Sciatic nerve (tissue), 2 donors: ENCODE measurements at places on chromosomes 3 and 15.

- no peak for DNase-seq
Measured at GRCh38 chr15:62253294-62253693, 88.2 kb upstream of the C2CD4B start.

GRCh38 chr15:34794590-34795206 lies 651 bp downstream of the ACTC1 start:
- no peak for DNase-seq

GRCh38 chr3:70075101-70075500 lies 75.6 kb downstream of the SAMMSON start:
- no peak for DNase-seq

DNA sequence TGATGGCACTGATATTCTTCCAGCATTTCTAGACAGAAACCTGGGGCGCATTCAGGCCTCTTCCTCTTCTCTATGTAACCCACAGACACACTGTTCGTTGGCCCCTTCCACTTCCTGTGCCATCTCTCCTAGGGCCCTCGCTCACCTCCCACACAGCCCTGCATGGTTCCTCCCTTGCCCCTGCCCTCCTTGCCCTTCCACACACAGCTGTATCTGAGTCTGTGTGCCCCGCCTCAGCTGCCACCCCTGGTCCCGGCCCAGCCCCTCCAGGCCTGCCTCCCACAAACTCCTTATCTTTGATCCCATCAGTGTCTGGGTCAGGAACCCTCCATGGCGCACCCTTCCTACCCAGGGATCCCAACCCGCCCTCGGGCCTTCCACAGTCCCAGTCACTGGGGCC lies 37.9 kb downstream of the RAB6B start:
- no peak for DNase-seq

- DNase-seq: no peak
Measured at GRCh38 chr15:62647843-62648505, 394.6 kb upstream of the TPM1 start.

- no peak for DNase-seq
Measured at GRCh38 chr3:113545594-113545993, 13.2 kb downstream of the SIDT1 start.

- DNase-seq: no peak
Measured at GRCh38 chr3:158531334-158531733, 39.7 kb upstream of the MLF1 start.

- no peak for DNase-seq
Measured at GRCh38 chr3:172557515-172558220, 34.4 kb upstream of the TNFSF10 start.

- no peak for DNase-seq
Measured at GRCh38 chr3:86774082-86774691, 216.8 kb downstream of the VGLL3 start.

GRCh38 chr15:38377636-38378035 lies 76.3 kb upstream of the FAM98B start:
- no peak for DNase-seq

DNA sequence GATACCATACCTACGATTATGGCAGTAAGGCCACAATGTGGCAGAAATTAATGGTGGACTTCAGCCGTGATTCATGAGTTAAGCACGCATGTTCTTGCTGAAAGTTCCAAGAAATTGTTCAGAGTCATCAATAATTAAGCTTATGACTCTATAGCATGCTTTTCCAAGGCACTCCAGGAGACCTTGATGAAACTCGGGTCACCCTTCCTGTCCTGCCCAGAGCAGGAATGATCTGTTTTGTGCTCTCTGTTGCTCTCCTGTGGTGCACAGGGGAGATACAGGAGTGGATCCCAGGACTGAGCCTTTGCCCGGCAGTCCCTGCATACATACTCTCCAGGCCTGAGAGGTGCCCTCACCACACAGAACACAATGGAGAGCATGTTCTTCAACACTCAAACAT lies 141.6 kb upstream of the SLC2A2 start:
- DNase-seq: no peak

DNA sequence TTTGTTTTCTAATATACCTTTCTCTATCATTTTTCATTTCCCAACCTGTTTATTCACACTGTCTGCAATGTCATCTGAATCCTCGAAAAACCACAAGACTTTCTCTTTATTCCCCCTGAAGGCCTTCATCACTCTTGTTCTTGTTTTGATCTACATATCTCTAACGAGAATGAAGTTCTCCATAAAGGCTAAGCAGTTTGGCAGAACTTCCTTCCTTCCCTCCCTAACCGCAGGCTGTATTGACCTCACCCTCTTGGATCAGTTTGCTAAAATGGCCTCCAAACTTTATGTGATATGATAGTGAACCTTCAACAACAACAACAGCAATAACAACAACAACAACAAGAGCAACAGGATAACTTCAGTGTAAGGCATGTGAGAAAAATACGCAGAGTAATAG lies 392.8 kb downstream of the TIGIT start:
- DNase-seq: no peak

DNA sequence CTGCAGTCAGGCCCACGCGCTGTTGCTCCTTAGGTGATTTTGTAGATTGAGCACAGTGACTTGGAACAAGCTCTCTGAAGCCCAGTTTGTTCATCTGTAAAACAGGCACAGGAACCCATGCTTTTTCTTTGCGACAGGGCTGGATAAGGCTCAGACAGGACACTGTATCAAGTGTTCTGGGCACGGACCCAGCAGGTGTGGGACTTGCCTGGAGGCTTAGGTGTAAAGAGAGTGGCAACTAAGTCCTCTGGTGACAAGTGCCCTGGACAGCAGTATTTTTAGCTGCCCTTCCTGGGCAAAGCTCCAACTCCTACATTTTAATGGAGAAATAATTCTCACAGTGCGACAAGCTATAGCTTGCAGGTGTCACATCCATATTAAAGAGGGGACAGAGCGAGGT lies 32.2 kb downstream of the CD276 start:
- no peak for DNase-seq

GRCh38 chr15:84715441-84716035 lies 401 bp downstream of the SEC11A start:
- no peak for DNase-seq

GRCh38 chr3:194527726-194528125 lies 40.9 kb upstream of the ATP13A3 start:
- DNase-seq: no peak

DNA sequence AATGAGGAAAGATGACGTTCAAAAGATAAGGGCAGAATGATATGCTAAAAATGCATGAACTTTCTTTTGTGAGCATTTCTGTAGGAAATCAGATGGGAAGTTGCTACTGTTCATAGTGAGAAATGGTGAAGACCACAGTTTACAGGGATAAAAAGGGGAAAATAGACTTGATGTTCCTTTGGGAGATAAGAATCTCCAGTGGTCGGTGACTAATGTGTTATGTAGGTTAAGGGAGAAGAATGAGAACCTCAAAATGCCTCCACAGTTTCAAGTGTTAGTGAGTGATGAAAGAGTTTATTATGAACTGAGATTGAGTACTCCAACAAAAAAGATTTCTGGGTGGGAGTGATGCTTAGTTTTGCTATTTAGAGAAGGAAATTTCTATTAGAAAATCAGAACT lies 247.2 kb downstream of the LSAMP start:
- DNase-seq: no peak

GRCh38 chr3:52820736-52821135 lies 9.7 kb downstream of the ITIH4 start:
- no peak for DNase-seq

DNA sequence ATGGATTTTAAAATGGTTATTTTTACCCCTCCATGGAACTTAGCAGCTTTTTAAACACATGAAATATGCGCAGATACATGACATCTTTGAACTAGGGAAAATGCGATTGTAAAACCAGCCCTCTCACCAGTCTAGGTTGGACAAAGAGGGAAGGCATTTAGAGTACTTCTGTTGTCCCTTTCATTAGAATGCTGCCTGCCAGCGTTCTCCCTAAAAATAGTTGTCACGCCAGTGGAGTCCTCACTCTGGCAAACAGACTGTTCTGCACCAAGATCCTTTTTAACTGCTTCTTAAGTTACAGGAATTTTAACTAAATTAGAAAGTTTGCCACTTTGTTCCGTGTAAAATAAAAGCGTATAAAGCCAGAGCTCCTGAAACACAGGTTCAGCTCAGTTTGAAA lies 295.3 kb downstream of the VPS13C start:
- DNase-seq: no peak

GRCh38 chr3:181859518-181859917 lies 147.8 kb downstream of the SOX2 start:
- DNase-seq: no peak

- no peak for DNase-seq
Measured at GRCh38 chr3:44899683-44900367, 25.4 kb downstream of the TGM4 start.

GRCh38 chr15:57586661-57587424 lies 4.9 kb upstream of the MYZAP start:
- DNase-seq: no peak

DNA sequence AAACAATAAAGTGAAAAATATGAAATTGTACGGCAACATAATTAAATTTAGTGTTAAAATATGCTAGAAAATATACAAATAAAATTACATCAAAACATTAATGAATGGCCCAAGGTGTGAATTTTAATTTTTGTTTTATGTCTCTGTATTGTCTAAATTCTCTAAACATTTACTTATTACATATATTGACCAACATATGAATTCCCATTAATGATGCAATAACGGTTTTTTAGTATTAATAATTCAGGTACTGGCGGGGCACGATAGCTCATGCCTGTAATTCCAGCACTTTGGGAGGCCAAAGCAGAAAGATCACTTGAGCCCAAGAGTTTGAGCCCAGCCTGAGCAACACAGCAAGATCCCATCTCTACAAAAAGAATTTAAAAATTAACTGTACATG lies 20.6 kb upstream of the XRN1 start:
- no peak for DNase-seq

DNA sequence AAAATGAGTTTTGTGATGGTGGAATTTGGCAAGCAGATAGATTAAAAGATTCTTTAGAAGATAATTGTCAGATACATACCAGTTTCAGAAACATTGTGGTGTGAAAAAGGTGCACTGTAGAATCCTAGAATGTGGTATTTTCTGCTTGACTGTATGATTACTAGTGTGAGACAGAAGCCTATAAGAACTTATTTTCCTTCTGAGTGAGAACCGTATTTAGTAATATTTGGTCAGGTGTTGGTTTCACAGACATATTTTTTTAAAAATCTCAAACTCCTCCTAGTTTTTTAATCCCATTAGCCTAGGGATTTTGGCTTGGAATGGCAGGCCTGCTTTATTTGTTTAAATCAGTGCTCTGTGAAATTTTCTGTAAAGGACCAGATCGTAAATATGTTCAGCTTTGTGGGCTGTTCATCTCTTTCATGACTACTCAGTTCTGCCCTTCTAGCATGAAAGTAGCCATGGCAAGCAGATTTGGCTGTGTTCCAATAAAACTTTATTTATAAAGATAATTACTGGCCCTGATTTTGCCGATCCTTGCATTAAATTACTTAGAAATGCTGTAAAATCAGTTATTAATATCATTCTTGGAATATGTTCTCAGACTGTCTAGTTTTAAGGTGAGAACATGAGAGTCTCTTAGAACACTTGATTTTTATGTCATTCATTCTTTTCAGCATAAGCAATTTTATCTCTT lies 205.1 kb downstream of the ITPR1 start:
- no peak for DNase-seq

DNA sequence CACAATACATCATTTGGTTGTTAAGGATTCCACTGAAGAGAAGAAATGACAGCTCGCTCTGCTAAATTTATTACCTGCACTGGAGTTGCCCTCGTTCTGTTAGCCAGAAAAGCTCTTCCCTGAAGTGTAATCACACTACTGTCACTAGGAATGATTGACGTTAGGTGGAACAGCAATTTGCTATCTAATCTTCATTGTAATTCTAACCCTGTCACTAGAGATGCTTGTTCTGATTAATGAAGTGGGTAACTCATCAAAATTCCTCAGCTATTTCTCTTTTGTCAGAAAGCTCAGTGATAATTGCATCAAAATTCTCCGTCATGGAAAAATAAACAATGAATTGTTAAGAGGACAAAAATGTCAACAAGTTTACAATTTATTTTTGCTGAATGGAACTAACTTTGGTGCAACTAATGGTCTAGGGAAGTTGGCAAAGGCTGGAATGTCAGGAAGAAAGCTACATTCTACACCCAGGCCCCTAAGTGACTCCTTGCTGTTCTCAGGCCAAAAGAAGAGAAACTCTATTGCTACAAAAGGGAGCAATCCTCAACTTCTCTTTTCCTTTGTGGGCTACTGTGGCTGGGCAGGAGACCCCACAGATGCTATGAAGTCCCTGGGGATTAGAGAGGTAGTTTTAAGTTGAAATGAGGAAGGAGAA lies 34.1 kb downstream of the CCDC191 start:
- DNase-seq: no peak

DNA sequence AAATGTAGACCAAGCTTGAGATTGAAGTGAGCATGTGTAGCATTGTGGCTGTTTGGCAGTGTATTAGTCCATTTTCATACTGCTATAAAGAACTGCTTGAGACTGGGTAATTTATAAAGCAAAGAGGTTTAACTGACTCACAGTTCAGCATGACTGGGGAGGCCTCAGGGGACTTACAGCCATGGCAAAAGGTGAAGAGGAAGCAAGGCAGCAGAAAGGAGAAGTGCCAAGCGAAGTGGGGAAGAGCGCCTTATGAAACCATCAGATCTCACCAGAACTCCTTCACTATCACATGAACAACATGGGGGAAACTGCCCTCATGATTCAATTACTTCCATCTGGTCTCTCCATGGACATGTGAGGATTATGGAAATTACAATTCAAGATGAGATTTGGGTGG lies 8.6 kb upstream of the CERS3 start:
- DNase-seq: no peak

DNA sequence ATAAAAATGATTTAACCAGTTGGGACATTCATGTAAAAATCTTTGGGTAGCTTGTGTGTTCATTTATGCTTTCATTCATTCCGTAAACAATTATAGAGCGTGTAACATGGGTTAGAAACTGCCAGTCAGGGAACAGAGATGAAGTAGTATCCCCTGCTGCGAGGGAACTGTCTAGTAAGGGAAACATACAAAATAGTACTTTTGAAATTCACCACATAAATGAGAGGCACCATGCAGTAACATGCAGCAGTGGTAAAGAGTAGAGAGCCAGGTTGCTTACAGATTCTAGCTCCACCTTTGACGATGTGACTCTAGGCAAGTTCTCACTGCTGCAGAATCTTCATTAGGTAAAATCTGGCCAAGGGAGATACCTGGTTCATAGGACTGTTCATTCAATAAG lies 938 bp downstream of the DZIP3 start:
- DNase-seq: no peak

DNA sequence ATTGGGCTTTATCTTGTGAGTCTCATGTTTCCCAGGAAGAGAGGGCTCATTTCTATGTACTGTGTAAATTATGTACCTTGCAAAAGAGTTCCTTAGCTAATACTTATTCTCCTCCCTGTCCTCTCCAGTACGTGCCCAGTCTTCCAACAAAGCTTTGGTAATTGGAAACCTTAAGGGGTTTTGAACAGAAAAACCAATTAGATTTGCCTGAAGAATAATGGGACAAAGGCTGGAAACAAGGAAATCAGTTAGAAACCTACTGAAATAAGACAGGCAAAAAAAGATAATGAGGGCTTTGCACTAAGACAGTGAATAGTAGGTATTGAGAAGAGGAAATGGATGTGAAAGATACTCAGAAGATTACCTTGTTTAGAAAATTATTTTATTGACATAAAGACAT lies 82.5 kb downstream of the SPRED1 start:
- no peak for DNase-seq
